ENCODE measurements at places on chromosomes 5 and 9.

DNA sequence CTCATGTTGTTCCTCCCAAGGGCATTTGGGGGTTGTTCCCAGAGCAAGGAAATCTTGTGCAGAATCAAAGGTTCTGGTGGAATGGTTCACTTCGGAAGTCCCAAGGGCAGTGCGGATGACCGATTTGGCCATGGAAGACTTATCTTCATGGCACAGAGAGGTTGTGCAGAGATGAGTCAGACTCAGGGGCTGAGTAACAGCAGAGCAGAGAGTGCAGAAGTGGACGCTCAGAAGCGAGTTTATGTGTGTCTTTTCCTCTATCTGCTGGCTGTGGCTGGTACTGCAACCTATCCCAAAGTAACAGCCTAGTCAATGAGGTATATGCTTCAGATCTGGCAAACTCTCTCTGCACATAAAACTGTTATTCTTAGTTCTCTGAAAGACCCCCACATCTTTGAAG is 118.1 kb downstream of the DPYSL3 start:
- DNase-seq = peak; percentile 83

DNA sequence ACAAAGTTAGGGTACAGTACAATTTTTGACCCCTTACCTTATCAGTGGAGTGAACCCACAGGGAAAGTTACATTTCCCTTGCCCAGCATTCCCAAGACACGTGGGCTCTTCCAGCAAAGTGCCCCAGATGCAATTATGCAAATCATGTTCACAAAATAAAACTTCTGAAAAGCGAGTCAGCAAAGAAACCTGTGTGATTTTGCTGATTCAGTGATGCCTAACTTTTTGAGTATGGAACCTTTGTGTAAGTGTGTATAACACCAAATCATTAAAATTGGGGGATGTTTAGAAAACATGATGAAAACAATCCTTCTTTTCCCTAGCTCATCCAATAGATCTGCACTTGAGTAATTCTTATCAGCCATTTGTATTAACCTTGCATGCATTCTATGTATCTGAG is 52.6 kb downstream of the SH3RF2 start:
- no peak for DNase-seq

DNA sequence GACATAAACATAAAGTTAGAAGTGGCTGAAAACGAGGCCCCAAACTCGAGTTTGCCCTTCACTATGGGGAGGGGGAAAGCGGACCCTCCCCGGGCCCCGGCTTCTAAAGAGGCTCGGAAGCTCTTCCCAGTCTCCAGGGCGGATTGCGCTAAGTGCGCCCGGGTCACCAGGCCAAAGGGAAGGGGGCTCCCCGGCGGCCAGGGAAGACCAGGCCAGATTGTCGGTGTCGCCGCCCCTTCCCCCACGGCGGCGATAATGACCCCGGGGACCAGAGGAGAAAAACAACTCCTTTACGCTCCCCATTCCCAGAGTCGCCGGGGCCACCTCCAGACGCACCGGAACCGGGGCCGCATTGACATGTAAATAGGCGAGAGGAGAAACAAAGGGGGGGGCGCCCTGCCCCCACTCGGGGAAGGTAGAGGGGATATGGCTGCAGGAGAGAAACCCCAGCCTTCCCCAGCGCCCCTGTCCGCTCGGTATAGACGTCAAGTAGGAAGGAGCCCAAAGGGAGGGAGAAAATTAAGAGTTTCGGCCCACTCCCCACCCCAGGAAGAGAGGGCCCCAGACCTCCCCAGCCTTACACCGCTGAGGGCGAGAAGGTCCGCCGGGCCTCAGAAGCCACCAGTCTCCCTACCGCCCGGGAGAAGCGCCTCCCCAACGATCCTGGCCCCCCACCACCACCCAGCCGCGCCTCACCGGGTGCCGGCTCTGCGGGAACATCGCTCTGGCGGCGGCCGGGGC is 1.7 kb downstream of the TLE1 start:
- DNase-seq = peak; percentile 60

GRCh38 chr5:34734326-34734725 is 78.2 kb downstream of the RAI14 start:
- DNase-seq = no peak

- DNase-seq = no peak
Measured at GRCh38 chr9:100294341-100294740, 58.4 kb downstream of the TEX10 start.

DNA sequence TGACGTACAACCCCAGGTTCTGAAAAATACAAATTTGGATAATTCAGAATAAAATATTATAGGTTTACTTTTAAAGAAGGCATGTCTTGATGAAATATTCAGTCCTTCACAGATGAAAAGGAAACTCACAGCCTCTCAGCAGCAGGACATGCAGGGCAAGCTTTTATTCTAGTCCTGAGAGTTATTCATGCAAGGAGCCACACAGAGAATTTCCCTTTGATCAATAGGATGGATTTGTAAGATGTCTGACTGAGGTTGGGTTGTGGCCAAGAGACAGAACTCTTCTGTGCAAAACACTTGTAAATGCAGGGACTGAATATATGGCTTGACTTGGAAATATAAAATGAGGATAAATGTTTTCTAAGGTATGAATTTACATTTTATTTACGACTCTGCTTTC is 48.8 kb upstream of the TBCA start:
- DNase-seq = no peak

DNA sequence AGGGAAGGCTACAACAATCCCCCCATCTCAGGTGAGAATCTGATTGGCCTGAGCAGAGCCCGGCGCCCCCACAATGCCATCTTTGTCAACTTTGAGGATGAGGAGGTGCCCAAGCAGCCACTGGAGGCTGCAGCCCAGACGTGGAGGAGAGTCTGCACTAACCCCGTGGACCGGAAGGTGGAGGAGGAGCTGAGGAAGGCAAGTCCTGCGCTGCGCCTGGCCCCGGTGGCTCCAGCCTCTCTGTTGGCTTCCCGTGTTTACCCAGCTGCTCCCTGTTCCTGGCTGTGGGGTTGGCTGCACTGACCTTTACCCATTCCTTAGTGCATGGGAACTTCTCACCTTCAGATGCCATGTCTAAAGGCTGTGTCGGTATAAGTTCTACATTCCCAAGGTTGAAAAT is 11.0 kb upstream of the CEL start:
- DNase-seq = peak; percentile 52

- peak; percentile 34 for DNase-seq
Measured at GRCh38 chr5:34496701-34497469, 159.2 kb upstream of the RAI14 start.

GRCh38 chr5:177123789-177124485 is 9.6 kb upstream of the NSD1 start:
- DNase-seq = no peak

DNA sequence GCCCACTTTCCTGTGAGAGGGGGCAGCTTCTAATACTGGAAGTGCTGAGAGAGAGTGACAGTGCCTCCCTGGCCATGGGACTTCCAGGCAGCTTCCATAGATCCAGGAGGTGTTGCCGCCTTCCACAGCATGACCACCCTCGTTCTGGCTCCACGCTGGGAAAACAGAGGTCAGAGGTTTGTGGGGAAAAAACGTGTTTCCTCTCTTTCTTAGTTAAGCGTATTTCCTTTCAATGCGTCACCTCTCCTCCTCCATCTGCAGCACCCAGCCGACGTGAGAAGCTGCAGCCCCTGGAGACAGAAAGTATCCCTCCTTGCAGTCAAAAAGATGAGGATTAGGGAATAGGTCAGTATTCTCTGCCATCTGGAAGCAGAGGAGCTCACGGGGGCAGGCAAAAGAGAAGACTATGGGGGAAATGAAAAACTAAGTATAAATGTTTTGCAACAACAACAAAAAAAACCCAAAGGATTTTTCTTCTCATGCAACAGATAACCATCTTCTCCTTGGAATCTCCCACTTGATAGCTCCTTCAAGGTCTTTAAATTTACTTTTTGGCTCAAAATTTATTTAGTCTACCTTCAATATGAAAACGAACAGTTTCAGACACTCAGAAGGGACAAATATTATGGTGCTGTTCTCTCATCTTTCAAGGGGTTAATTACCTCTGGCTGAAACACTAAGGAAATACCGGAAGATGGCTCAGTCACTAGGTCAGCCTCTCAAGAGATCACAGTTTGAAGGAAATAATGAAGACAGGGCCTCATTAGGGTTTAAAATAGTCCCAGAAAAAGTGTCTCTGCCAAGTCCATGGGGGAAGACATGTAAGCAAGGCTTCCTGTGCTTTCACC is 38.0 kb downstream of the MTMR12 start:
- peak; percentile 97 for DNase-seq

DNA sequence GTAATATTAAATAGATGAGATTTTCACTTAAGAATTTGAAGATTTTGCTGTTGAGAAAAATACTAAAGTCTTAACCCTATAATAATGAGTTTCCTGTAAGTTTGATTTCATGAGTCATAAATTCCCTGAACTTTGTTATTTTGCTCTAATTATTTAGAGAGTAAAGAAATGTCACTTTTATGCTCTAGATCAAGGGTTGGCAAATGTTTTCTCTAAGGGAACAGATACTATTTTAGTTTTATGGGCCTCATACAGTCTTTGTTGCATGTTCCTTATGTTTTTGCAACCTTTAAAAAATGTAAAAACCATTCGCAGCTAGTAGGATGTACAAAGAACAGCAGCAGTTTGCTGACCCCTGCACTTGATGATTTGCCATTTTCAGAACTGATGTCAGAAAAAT is 480 bp upstream of the TXNDC8 start:
- DNase-seq = no peak

GRCh38 chr9:71975833-71976232 is 64.4 kb downstream of the C9orf85 start:
- peak; percentile 10 for DNase-seq

DNA sequence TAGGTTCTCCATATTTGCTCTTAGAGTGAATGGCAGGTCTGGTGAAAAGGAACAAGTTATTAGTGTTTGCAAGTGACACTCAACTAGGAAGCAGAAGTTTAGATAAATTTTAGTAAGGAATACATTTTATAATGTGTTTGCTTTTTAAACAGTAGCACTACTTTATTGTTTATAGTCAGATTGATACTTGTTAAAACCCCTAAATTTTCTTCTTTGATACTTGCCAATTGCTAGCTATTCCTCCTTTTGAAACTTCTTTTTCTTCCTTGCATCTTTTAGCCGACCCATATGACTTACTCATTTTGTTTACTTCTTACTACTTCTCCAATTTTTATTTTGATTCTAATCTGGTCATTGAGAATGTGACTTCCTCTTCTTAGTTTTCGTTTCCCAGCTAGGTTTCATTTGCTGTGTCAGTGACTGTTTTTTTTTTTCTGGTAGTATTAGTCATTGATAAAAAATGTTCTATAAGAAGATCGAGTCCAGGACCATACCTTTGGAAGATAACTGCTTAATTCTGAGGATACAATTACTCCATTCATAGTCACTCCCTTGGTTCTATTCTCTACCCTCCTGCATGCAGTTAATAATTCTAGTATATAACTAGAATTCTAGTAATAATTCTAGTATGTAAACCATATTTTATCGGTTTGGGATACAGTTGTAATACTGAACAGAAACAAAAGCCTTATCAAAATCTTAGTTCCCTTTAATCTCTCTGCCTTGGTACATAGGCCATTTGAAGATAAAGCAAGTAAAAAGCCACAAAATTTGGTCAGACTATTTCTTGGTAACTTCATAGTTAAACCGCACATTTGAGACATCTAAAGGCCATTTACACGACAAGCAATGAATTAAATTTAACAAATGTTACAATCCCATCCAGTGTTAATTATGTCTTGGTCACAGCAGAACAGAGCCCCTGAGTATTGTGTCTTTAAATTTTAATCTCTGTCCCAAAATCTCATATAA is 2.8 kb upstream of the RICTOR start:
- peak; percentile 33 for DNase-seq

- no peak for DNase-seq
Measured at GRCh38 chr5:2536632-2537377, 214.7 kb downstream of the IRX2 start.

DNA sequence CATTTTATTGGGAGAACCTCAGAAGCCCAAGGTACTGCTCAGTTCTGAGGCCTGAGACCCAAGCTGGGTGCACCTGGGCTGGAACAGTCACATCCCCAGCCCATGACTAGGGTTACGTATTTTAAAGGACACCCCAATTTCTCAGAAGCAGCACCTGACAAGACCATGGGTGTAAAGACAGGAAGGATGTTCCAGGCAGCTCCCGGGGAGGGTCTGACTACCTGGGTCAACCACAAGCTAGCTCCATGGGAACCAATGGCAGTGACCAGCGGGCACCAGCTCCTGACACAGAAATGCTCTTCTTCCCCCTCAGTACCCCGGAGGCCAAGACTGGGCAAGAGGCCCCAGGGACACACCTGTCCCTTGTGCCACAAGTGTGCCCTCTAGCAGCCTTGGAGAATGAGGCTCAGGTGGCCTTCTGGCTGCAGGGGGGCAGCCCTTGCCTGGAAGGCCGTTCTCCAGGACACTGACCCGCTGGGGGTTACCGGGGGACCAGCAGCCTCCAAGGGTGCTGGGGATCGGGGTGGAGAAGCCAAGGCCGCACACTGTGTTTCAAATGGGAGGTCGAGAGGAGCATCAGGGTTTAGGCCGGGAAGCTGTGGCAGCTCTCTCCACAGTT is 52.6 kb downstream of the IPPK start:
- DNase-seq = no peak

- no peak for DNase-seq
Measured at GRCh38 chr5:8098081-8098480, 229.1 kb downstream of the MTRR start.

GRCh38 chr9:133654736-133655657 is 18.8 kb downstream of the DBH start:
- DNase-seq = no peak

- DNase-seq = no peak
Measured at GRCh38 chr9:70010015-70010414, 33.6 kb upstream of the MAMDC2 start.

- DNase-seq = no peak
Measured at GRCh38 chr5:160029004-160029403, 20.1 kb downstream of the TTC1 start.

DNA sequence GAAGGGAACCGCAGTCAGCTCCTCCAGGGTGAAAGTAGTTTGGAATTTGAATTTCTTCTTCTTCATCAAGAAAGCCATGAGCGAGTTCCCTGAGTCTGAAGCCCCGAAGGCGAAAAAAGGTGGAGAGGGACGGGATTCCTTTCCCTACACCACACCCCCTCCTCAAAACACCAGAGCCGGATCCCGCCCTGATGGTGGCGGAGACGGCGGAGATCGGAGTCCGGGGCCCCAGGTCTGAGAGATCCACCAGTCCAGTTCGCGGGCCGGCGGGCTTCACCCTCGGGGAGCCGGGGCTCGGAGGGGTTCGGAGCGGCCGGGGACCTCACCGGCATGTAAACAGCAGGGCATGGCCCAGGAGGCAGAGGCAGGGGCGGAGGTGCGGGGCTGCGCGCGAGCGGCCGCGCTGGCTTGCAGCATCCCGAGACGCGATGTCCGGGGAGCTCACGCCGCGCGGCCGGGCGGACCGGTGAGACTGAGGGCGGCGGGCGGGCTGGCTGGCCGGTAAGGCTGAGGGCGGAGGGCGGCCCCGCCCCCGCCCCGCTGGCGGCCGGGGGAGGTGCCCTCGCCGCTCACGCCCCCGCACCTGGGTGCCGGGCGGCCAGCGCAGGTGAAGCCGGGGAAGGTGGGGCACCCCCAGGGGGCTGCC is 606 bp downstream of the EEIG1 start:
- peak; percentile 36 for DNase-seq

Measured in dermis blood vessel endothelial cell (primary cell).